ENCODE measurements at places on chromosomes 3 and 15.

GRCh38 chr3:121126033-121126706 lies 218.2 kb downstream of the STXBP5L start:
- DNase-seq: no peak

DNA sequence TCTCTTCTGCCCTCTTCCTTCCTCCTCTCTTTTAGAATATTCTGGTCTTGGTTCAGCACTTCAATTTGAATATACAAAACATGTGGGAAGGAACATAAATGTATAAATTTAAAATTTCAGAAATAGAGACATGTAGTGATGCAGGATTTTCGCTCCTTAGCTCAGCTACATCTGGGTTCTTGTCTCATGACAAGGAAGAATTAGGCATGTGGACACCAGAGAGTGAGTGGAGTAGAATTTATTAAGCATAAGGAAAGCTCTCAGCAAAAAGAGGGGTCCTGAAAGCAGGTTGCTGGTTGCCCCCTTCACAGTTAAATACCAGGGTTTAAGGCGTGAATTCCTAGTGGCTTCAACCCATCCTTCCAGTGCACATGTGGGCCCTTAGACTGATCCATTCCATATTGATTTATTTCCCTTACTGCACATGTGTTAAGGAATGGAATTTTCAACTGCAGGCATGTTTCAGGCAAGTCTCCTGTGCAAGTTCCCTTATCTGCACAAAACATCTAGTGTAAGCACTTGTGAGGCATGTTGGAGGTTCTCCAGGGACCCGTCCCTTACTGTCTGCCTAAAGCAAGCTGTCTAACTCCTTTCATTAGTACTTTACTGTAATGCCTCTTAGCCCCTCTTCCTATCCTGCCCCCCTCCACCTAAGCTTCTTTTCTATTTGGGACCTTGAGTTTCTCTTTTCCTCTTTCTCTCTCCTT lies 133.2 kb upstream of the STRIT1 start:
- no peak for DNase-seq

GRCh38 chr3:177813322-177813721 lies 616.0 kb upstream of the TBL1XR1 start:
- DNase-seq: no peak

DNA sequence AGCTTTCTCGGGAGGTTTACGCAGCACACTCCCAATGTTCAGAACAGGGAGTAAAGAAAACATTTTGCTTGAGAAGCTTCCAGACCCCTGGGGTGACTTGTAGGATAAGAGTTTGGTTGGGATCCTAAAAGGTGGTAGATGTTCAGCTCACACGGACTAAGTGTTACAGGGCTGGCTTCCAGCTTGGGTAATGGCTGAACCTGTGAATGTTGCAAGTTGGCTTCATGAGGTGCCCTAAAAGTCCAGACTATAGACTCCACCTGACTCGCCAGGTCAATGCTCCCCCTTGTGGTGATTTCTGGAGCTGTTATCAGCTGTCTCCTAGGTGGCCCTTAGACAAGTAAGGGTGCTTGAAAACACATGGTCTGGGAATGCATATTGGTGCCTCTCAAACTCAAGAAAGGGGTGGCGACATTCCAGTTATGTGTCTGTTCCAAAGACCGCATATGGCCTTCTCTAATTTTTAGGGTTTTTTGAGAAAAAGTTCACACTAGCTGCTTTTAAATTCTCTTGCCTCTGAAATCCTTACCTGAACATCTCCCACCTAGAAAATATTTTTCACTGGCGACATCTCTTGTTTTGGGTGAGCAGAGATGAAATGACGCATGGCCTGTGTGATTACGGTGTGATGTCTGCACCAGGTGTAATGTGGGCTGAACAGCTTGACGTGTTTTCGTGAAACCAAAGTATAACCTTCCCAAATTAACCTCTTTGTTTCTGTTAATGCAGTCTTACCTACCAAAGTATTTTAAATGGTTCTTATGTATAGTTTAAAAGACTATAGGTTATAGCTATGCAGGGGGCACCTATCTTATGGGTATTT lies 175.7 kb upstream of the KBTBD8 start:
- DNase-seq: peak; percentile 54

DNA sequence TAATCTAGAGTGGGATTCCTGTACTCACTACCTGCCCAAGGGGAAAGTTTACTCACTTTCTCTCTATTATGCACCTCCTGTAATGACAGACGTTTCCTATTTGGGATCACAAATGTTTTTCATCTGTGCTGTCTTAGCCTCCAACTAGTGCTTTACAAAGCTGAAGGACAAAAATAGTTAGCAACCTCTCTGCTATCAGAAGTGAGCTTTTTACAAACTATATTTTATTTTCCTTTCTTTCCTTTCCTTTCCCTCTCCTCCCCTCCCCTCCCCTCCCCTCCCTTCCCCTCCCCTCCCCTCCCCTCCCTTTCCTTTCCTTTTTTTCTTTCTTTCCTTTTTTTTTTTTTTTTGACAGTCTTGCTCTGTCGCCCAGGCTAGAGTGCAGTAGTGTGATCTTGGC lies 130.8 kb downstream of the UNC13C start:
- DNase-seq: no peak

DNA sequence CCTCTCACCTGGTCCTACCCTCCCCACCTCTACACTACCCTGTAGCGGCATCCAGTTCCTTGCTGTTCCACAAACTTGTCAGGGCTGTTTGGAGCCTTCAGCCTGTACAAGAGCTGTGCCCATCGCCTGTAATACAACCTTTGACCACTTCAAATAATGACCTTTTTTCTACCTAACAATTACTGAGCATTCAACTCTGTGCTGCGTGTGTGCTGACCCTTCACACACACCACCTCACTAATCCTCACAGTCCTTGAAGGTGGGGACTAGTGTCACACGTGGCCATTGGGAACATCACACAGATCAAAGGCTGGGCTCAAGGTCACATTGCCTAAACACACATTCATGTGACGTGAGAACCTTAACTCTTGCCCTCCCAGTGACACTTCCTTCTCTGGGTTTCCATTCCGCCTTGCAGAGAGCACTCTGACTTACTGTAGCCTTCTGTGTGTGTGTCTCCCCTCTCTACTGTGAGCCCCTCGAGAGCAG lies 3.1 kb downstream of the C3orf20 start:
- DNase-seq: no peak

DNA sequence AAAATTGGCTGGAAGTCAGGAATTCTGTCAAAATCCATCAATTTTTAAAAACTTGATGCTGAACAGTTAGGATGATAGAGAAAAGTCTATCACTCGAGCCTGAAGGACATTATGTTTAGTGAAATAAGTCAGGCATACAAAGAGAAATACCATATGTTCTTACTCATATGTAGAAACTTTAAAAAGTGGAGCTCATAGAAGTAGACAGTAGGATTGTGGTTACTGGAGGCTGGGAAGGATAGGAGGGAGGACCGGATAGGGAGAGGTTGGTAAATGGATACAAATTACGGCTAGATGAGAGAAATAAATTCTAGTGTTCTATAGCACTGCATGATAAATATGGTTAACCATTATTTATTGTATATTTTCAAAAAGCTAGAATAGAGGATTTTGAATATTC lies 389.5 kb upstream of the RASGRP1 start:
- DNase-seq: no peak

DNA sequence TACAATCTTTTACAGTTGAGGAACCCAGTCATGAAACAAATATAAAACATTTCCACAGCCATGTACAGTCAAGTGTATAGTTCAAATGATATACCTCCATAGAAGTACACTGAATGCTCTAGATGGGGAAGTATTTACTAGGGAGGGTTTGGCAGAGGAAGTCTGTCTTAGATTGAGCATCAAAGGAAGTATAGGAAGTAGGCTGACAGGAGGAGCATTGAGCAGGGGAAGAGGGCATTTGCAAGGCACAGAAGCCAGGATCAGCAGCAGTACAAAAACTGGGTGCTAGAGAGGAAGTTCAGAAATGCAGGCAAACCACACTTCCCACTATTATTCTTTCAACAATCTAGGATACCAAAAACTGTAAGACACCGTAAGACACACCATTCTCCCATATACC lies 122.6 kb downstream of the ANO10 start:
- no peak for DNase-seq

- no peak for DNase-seq
These were observed 82.8 kb downstream of the SSR3 start for GRCh38 chr3:156472150-156472549.

DNA sequence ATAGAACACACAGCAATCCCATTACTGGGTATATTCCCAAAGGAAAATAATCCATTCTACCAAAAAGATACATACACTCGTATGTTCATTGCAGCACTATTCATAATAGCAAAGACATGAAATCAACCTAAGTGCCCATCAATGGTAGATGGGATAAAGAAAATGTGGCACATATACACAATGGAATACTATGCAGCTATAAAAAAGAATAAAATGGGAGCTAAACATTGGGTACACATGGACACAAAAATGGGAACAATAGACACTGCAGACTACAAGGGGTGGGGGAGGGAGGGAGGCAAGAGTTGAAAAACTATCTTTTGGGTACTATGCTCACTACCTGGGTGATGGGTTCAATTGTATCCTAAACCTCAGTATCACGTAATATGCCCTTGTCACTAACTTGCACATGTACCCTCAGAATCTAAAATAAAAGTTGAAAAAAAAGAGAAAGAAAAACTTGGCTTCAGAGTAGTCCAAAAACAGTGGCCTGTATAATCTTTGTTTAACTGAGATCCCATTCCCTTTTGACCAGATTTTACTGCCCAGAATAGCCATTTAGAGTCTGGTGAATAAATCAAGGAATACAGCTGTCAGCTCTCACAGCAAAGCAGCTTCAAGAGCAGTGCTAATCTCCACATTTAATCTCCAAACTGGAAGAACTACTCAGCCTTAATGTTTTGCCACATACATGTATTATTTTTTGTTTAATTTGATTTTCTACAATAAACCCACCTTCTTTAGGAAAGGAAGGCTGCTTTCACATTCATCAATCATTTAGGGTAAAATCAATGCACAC lies 54.5 kb upstream of the XRN1 start:
- DNase-seq: no peak

DNA sequence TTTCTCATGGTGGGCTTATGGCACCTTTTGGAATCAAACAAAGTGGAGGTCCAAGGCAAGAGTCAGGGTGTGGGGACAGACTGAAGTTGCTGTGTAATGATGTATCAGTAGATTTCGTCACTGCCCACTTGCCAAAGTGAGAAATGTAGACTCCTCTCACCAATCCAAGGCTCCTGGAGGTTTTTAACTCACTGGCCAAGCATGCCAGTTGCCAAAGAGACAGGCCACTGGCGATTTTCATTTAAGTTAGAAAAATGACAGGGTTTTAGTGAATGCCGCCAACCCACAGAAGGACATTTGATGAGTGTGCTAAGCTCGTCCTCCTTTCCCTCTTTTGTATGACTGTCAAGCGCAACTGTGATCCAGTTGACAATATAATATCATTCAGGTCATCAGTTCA lies 209.2 kb downstream of the FEZF2 start:
- no peak for DNase-seq

DNA sequence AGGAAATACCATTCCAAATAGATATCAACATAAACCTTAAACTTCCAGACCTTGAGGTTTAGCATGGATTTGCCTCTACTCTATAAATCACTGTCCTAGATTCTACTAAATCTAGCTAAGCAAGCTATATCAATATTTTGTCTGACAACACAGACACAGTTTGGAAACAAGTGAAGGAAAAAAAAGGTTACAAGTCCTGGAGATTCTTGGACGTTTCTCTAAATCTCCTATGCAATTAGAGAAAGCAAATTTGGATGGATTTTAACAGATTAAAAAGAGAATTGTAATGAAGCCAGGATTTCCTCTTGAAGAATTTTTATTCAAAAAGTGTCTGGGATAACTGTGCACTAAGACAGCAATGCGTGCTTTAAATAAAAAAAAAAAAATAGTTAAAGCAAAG lies 441.1 kb upstream of the DPH6 start:
- no peak for DNase-seq

GRCh38 chr3:37457378-37458065 lies 283.1 kb upstream of the LRRFIP2 start:
- no peak for DNase-seq

GRCh38 chr3:190119461-190120268 lies 1.0 kb downstream of the P3H2 start:
- DNase-seq: no peak

DNA sequence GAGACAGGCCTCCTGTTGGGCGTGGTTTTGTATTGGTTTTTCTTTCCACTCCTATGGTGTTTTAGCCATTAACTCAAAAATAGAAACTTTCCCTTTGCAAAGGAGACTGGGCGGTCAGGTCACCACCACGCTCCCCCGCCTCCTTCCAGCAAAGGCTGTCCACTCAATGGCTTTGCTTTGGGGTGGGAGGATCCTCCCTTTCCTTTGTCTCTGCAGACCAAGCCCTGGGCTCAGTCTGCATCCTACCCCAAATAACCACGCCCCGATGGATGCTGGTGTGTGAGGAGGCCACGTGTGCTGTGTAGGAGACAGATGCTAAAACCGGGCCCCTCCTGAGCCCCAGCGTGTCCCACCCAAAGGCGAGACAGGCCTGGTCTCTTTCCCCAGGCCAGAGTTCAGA lies 68.5 kb downstream of the GRIP2 start:
- DNase-seq: no peak

DNA sequence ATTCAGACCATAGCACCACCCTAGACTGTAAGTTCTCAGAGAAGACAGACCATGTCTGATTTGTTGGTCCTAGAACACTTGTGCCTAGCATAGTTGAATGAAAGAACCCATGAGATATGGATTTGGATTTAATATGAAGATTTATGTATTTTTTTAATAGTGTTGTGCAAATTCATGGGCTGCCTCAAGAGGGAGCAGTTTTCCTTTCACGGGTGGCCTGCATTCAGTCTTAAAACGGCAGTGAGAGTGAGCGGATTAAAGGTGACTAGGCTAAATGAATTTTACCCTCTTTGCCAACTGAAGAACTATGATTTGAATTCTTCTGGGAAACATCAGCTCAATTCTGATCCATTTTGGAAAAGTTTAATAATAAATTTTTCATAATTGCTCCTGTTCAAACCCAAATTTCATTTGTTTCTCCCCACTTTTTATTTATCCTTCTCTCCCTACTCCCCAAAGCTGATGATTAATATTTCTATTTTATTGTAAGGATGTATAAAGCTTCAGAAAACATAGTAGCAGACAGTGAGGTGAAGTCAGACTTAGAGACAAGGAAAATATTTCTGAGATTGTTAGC lies 67.3 kb downstream of the MORC1 start:
- no peak for DNase-seq

GRCh38 chr15:89912145-89912673 lies 543 bp downstream of the ARPIN start:
- no peak for DNase-seq

- DNase-seq: no peak
These were observed 110.8 kb downstream of the TNIK start for GRCh38 chr3:171349392-171349791.

DNA sequence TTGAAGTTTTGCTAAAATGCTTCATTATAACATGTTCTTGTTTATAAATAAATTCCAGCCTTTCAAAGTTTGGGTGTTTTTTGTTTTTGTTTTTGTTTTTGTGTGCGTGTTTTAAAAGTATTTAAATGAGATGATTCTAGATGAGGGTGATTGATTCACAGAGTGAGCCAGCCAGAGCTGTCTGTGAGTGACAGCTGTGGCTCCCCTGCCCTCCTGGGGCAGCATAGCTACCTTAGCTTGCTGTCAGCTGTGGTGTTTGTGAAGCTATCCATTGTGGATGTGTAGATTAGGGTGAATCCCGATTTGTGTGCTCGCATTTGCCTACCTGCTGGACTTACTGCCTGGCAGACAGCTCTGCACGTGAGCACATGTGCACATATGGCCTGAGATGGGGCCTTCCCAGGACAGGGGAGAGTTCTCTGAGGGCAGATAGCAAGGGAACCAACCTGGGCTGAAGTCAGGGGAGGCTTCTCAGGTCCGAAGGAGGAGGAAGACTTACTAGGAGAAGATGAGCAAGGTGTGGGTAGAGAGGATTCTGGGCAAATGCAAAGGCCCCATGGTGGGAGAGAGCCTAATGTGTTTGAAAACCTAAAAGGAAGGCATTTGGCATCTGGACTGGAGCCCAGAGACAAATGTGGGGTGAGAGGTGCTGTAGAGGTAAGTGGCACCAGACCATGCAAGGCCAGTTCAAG lies 124.2 kb downstream of the EEFSEC start:
- no peak for DNase-seq

Data from stimulated activated CD4-positive, alpha-beta T cell treated with anti-CD3 and anti-CD28 coated beads, Interleukin-4, amount 100 ng/mL, for 4 hours (primary cell).